ENCODE measurements at places on chromosomes 5 and 9. TPM values are rescaled to one million over a fixed set of nuclear protein-coding genes. Genes with fewer than 3 reads are reported as not detected.

The PCDHGB4 gene
- 0.79 TPM for total RNA-seq

The FOXD4 gene
- 0.44 TPM for total RNA-seq

The PCDHA9 gene
- not detected for total RNA-seq

The PGGT1B gene
- 21.1 TPM for total RNA-seq

The GRM6 gene
- total RNA-seq = not detected

The ELOVL7 gene
- total RNA-seq = 10.5 TPM

The PLAC8L1 gene
- 0.26 TPM for total RNA-seq

The PCDHA1 gene
- 0.15 TPM for total RNA-seq

The NUTM2F gene
- not detected for total RNA-seq

The NUP188 gene
- 38.9 TPM for total RNA-seq

The LCN15 gene
- total RNA-seq = not detected

The SHC3 gene
- total RNA-seq = 0.32 TPM

The KIAA0825 gene
- total RNA-seq = 0.50 TPM

The PRDM9 gene
- not detected for total RNA-seq

The HAVCR1 gene
- total RNA-seq = 42.6 TPM

The GABRA1 gene
- not detected for total RNA-seq

The GZMA gene
- total RNA-seq = not detected

The PCDHAC1 gene
- total RNA-seq = 3.0 TPM

The ANKRD31 gene
- 0.08 TPM for total RNA-seq

The NCS1 gene
- 50.2 TPM for total RNA-seq

Measured in A549 treated with GW870086 at 1 μM for 4 hours (cell line).